ENCODE measurements at places on chromosomes 6 and 20. TPM values are rescaled to one million over a fixed set of nuclear protein-coding genes. Genes with fewer than 3 reads are reported as not detected.

- peaks cover 15% of the 10 kb centered on the region for H3K4me1 ChIP-seq
- no peak overlapping the region for H3K27ac ChIP-seq
- no peaks in the 10 kb centered on the region for H3K36me3 ChIP-seq
- no peak overlapping the region for H3K4me3 ChIP-seq
- no peaks in the 10 kb centered on the region for H3K27me3 ChIP-seq
- no peak for DNase-seq
Measured at GRCh38 chr6:91276315-91276714, 689.4 kb upstream of the MAP3K7 start.

DNA sequence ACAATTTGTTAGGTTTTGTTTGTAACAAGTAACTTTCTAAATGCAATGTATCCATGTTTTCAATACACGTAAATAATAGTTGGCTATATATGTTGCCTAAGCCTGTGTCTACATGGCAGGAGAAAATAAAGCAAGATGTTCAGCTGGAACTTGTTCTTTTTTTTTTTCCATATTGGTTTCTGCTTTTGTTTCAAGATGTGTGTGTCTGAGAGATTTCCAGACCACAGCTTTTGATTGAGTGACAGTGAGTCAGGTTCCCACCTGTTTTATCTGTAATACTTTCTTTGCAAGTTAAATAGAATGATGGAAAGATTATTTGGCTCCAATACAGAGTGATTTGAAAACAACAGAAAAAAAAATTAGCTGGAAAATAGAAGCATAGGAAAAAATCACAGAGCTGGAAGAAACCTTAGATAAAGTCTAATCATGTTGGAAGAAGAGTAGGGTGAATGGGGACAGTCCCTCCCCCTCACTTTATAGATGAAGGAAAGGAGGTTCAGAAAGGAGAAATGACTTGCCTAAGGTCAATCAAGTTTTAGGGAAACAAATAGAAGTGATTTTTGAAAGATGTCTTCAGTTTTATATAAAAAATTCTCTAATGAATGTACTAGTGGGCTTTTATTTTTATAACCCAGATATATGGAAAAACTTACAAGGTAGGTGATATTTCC is 150.9 kb upstream of the STMND1 start:
- H3K27ac ChIP-seq: no peak overlapping the region
- H3K4me1 ChIP-seq: peaks cover 38% of the 10 kb centered on the region
- no peaks in the 10 kb centered on the region for H3K36me3 ChIP-seq
- no peaks in the 10 kb centered on the region for H3K27me3 ChIP-seq

DNA sequence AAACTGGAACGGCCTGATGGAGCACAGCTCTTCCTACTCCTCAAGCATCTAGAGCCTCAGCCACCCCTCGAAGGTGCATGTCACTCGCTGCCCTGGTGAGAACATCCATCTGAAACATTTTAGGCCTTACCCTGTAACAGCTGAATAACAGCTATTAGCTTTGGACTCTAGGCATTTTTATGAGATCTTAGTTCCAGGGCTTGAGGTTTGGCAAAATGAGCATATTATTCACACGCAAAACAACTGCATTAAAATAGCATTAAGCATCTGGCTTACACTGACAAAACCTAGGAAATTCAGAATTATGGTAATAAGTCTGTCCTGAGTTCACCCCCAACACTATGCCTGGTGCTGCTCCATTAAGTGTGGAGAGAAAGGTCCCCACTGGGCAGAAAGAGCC is 56.1 kb downstream of the ADAT2 start:
- peaks cover 2% of the 10 kb centered on the region for H3K36me3 ChIP-seq
- no peak for DNase-seq
- H3K4me1 ChIP-seq: peaks cover 3% of the 10 kb centered on the region
- peaks cover 3% of the 10 kb centered on the region for H3K27me3 ChIP-seq
- no peak overlapping the region for H3K4me3 ChIP-seq
- H3K27ac ChIP-seq: no peak overlapping the region

GRCh38 chr6:132750455-132751248 is 7.1 kb downstream of the VNN2 start:
- no peak overlapping the region for H3K4me3 ChIP-seq
- no peaks in the 10 kb centered on the region for H3K36me3 ChIP-seq
- DNase-seq: no peak
- H3K27me3 ChIP-seq: peaks cover 8% of the 10 kb centered on the region
- peaks cover 2% of the 10 kb centered on the region for H3K4me1 ChIP-seq

- no peak for DNase-seq
- peaks cover 3% of the 10 kb centered on the region for H3K27me3 ChIP-seq
- H3K36me3 ChIP-seq: peaks cover 1% of the 10 kb centered on the region
- H3K27ac ChIP-seq: no peak overlapping the region
- H3K4me1 ChIP-seq: peaks cover 18% of the 10 kb centered on the region
- H3K4me3 ChIP-seq: no peak overlapping the region
Measured at GRCh38 chr6:130752267-130752666, 74.9 kb upstream of the SMLR1 start.

GRCh38 chr6:125274935-125275334 is 26.8 kb downstream of the HDDC2 start:
- peaks cover 10% of the 10 kb centered on the region for H3K4me1 ChIP-seq
- no peak overlapping the region for H3K27ac ChIP-seq
- DNase-seq: no peak
- no peak overlapping the region for H3K4me3 ChIP-seq
- H3K36me3 ChIP-seq: peaks cover 44% of the 10 kb centered on the region

DNA sequence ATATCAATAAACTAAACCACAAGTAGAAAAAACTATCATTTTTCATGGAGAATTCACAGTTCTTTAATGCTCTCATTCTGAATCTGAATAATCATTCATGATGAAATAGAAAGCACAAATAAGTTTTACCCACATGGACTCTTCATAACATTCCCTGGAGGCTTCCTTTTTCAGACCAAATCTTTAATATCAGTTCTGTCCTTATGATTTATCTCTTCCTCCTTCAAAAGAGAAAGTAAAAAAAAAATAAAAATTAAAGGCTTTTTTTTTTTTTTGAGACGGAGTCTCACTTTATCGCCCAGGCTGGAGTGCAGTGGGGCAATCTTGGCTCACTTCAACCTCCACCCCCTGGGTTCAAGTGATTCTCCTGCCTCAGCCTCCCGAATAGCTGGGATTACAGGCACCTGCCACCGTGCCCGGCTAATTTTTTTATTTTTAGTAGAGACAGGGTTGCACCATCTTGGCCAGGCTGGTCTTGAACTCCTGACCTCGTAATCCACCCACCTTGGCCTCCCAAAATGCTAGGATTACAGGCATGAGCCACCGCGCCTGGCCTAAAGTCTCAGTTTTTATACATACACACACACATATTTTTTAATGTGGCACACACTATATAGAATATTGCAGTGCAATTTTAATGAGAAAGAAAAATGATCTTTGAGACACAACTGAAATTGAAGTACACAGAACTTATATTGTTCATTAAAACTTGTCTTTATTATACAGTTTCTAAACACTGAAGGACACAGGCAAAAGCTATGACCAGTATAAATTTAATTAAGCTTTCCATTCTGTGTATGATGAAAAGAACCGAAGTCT is 31.9 kb upstream of the ZNF217 start:
- no peak overlapping the region for H3K27ac ChIP-seq
- no peaks in the 10 kb centered on the region for H3K36me3 ChIP-seq
- DNase-seq: no peak

GRCh38 chr20:49384437-49385434 is 97.7 kb downstream of the KCNB1 start:
- no peak overlapping the region for H3K4me3 ChIP-seq
- H3K27me3 ChIP-seq: no peaks in the 10 kb centered on the region
- no peak overlapping the region for H3K27ac ChIP-seq
- H3K36me3 ChIP-seq: peaks cover 1% of the 10 kb centered on the region

Gene PGC
- total RNA-seq: not detected

Gene CLIC5
- not detected for total RNA-seq

Gene CLPSL2
- not detected for total RNA-seq

Gene KHDRBS2
- total RNA-seq: not detected

Gene ERVFRD-1
- not detected for total RNA-seq

Gene SEC23B
- 38.9 TPM for total RNA-seq

Gene MOXD1
- total RNA-seq: 9.1 TPM

Gene AKAP12
- 184 TPM for total RNA-seq
